Cardiac fibroblast (primary cell): ENCODE measurements at places on chromosomes 6 and 20.

GRCh38 chr20:13344671-13345070 is 123.6 kb downstream of the ISM1 start:
- no peak for DNase-seq

- DNase-seq: no peak
Observed at GRCh38 chr6:159456349-159456748, 236.7 kb downstream of the SOD2 start.

DNA sequence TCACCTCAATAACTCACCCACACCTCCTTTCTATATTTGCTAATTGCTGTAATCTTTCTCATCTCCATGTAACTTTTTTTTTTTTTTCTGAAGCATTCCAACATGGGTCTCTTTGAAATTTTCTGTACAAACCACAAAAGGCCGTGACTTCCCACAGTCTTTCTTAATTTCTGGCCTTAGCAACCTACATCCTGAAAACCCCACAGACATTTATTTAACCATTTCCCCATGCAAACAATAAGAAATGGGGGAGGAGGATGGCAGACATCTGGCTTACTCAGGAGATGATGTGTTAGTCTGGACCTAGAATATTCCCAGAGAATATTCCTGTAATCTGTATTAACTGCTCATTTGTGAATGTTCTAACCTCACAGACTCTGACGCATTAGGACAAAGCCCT is 57.6 kb downstream of the MEP1A start:
- peak; percentile 76 for DNase-seq

DNA sequence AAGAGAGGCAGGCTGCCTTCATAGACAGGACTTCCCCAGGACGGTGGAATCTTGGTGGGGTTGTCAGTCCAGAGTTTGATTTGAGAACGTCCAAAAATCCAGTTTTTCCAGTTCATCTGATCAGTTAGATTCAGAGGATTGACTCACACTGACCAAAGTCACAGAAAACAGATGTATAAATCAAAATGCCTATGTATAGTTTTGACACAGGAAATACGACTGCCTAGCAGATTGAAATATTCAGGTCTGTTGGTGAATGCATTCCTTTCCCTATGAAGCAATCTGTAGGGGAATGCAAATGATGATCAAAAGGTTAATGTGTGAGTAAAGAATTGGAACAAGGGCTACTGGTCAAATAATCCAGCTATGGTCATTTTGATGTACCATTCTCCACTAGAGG is 29.7 kb upstream of the GFOD1 start:
- no peak for DNase-seq

DNA sequence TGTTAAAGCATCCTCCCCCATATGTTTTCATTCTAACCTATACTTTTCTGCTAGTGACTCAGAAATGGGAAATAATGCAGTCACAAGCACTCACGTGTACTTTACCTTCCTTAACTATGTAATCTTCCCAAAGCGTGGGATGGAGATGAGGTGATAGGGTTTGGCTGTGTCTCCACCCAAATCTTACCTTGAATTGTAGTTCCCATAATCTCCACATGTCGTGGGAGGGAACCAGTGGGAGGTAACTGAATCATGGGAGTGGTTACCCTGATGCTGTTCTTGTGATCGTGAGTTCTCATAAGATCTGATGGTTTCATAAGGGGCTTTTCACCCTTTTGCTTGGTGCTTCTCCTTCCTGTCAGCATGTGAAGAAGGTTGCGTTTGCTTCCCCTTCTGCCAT is 35.4 kb downstream of the AGPAT4 start:
- no peak for DNase-seq
